Peyer's patch (tissue), 4 donors: ENCODE measurements at places on chromosomes 3 and 15. TPM values are rescaled to one million over a fixed set of nuclear protein-coding genes. Genes with fewer than 3 reads are reported as not detected.

The RPN1 gene
- total RNA-seq, result 87.5 TPM

DNA sequence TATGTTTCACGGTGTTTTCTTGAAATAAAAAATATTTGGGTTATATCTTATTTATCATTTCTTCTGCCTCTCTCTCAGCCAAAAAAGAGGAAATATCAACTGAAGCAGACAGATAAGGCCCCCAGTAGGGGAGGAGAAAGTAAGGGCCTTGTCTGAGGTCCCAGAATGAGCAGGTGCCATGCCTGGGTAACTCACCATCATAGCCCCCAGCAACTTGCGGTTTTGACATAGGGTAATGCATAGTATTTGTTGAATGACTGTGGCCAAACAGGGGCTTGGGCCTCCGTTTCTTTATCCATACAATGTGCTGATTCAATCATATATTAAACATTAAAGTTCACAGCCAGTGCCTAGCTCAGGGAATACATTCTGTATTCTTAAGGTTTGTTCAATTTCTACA lies 119.6 kb downstream of the ABI3BP start:
- H3K4me3 ChIP-seq, result no peak overlapping the region
- no peak overlapping the region for H3K27ac ChIP-seq
- no peaks in the 10 kb centered on the region for H3K36me3 ChIP-seq
- H3K27me3 ChIP-seq, result no peaks in the 10 kb centered on the region

DNA sequence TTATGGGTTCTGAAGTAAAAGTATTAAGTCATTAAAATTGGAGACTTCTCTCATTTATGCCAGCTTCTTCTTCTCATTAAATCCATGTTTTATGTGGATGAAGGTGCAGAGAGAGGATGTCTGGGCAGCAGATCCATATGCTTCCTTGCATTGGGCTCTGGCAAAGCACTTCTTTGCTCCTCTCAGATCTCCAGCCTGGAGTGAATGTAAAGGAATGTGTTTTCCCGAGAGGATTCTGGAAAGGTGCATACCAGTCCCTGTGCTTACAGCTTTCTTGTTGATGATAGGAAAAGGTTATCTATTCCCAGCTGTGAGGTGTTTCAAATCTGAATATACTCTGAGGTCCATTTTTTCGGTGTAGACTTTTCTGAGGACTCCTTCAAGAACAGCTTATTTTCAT lies 79.9 kb upstream of the PEX5L start:
- no peak overlapping the region for H3K27ac ChIP-seq
- H3K27me3 ChIP-seq, result no peaks in the 10 kb centered on the region
- no peak overlapping the region for H3K4me3 ChIP-seq
- DNase-seq, result no peak
- H3K4me1 ChIP-seq, result no peaks in the 10 kb centered on the region

The KCNAB1 gene
- total RNA-seq, result 1.7 TPM

The CKMT1A gene
- total RNA-seq, result 102 TPM

The LSAMP gene
- 1.5 TPM for total RNA-seq

The LPP gene
- total RNA-seq, result 109 TPM

The CSPG4 gene
- 5.1 TPM for total RNA-seq

GRCh38 chr15:83512459-83512858 lies 65.3 kb downstream of the SH3GL3 start:
- H3K4me3 ChIP-seq, result no peak overlapping the region
- no peak for DNase-seq
- no peaks in the 10 kb centered on the region for H3K36me3 ChIP-seq
- H3K27me3 ChIP-seq, result no peaks in the 10 kb centered on the region
- H3K27ac ChIP-seq, result no peak overlapping the region
- no peaks in the 10 kb centered on the region for H3K4me1 ChIP-seq

- H3K27ac ChIP-seq, result no peak overlapping the region
- no peaks in the 10 kb centered on the region for H3K36me3 ChIP-seq
- no peaks in the 10 kb centered on the region for H3K27me3 ChIP-seq
Observed at GRCh38 chr3:24722087-24722486, 227.4 kb upstream of the THRB start.

- no peak for DNase-seq
- no peaks in the 10 kb centered on the region for H3K4me1 ChIP-seq
- H3K27ac ChIP-seq, result no peak overlapping the region
- no peaks in the 10 kb centered on the region for H3K36me3 ChIP-seq
- no peak overlapping the region for H3K4me3 ChIP-seq
- H3K27me3 ChIP-seq, result no peaks in the 10 kb centered on the region
Observed at GRCh38 chr3:192957441-192958021, 39.9 kb upstream of the MB21D2 start.

GRCh38 chr15:49506341-49506740 lies 83.3 kb downstream of the FGF7 start:
- no peaks in the 10 kb centered on the region for H3K27me3 ChIP-seq
- H3K4me1 ChIP-seq, result no peaks in the 10 kb centered on the region
- no peak overlapping the region for H3K27ac ChIP-seq
- no peaks in the 10 kb centered on the region for H3K36me3 ChIP-seq
- DNase-seq, result no peak

The NDUFB4 gene
- total RNA-seq, result 98.4 TPM

The ACP3 gene
- total RNA-seq, result 3.9 TPM

The CHST14 gene
- total RNA-seq, result 2.7 TPM

DNA sequence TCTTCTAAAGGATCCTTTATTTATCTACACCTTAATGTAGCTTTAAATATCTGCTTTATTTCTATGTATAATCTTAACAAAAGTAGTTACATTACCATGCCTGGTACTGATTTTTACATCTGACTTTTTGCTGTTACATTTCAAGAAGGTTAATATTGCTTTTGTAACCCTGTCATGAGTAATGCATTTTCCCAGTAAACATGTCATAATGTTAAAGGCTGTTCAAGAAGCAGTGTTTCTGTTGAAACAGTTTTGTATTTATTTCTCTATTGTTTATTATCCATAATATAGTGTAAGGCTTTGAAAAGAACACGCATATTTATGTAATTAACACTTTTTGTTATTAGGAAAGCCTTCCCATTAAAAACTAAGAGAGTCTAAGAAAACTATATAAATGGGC lies 98.5 kb upstream of the SOX2 start:
- H3K27me3 ChIP-seq, result no peaks in the 10 kb centered on the region
- H3K36me3 ChIP-seq, result no peaks in the 10 kb centered on the region
- no peak overlapping the region for H3K27ac ChIP-seq
- H3K4me1 ChIP-seq, result no peaks in the 10 kb centered on the region

DNA sequence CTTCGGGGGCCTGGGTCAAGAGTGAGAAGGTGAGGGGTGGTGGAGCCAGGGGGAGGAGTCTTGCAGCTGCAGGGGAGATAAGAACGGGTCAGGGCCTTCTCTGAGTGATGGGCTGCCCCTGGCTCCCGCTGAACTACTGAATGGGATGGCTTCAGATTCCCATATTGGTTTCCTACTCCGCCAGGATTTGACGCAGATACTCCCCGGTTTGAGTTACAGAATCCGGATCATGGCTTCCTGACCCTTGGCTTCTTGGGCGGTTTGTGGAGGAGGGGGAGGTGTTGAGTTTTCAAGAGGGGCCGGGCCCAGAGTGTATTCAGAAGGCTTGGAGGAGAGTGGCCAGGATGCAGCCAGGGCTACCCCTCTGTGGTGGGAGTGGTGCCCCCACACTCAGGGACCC lies 119.9 kb upstream of the ATP2B2 start:
- no peaks in the 10 kb centered on the region for H3K27me3 ChIP-seq
- no peak for DNase-seq
- no peak overlapping the region for H3K4me3 ChIP-seq
- H3K36me3 ChIP-seq, result no peaks in the 10 kb centered on the region
- H3K27ac ChIP-seq, result no peak overlapping the region
- no peaks in the 10 kb centered on the region for H3K4me1 ChIP-seq

DNA sequence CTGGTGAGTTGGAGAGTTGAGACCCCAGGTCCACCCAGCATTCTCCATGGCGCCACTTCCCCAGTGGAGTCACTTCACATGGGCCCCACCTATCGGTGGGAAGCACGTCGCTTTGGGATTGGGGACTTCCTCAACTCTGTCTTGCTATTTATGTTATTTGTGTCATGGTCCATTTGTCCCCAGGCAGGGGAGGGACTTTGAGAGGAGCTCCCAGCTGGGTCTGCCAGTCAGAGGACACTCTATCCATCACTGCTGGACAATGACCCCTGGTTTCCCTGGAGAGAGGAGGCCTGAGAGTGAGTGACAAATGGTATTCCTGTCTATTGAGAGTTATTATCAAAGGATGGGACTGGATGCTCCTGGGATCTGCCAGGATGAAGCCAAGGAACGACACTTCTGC lies 127.6 kb downstream of the RAB11A start:
- no peak overlapping the region for H3K4me3 ChIP-seq
- no peaks in the 10 kb centered on the region for H3K36me3 ChIP-seq
- no peaks in the 10 kb centered on the region for H3K4me1 ChIP-seq
- H3K27ac ChIP-seq, result no peak overlapping the region

The GCNT3 gene
- total RNA-seq, result 30.5 TPM

GRCh38 chr3:15043408-15044171 lies 21.5 kb downstream of the MRPS25 start:
- no peak overlapping the region for H3K4me3 ChIP-seq
- DNase-seq, result no peak
- no peak overlapping the region for H3K27ac ChIP-seq

The GRM7 gene
- total RNA-seq, result 0.40 TPM

DNA sequence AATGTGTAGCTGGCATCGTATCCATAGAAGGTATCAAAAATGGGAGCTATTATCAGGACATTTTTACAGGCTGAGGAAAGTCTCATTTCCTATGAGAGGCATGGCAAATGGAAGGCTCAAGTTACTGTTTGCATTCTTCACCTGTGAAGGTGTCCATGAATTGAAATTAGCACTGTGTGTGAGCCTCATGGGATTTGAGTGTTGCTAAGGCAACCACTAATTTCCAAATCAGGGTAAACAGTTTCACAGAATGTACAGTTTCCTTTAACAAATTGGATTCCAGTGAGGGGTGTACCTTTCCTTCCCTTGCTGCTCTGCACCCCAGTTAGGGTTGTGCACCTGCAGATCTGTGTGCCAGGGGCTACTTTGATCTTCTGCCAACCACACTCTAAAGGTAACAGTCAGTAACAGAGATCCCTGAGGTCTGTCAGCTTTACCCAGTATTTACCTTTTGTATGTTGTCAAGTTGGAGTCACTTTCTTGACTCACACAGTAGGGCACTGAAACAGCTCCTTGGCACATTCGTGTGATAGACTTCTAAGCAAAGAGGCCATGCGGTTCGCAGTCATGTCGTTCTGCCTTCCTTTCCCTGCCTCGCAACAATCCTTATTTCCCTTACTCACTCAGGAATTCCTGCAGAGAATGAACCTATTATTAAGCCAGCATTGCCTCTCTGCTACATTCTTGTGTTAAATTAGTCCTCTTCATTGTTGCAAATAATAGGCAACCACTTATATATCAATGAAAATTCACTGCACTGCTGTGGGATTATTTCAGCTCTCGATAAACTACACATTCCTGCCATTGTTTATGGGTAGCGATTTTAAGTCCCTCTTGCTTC lies 129.8 kb upstream of the GBE1 start:
- no peak overlapping the region for H3K27ac ChIP-seq
- no peak overlapping the region for H3K4me3 ChIP-seq
- no peaks in the 10 kb centered on the region for H3K27me3 ChIP-seq

- no peaks in the 10 kb centered on the region for H3K4me1 ChIP-seq
- DNase-seq, result peak; percentile 100
- H3K36me3 ChIP-seq, result peaks cover 18% of the 10 kb centered on the region
- peak within 1 kb of the TSS; percentile 67 for H3K4me3 ChIP-seq
Observed at GRCh38 chr3:16264708-16265454, at the start of the genes DPH3 and OXNAD1. Gene DPH3 (minus strand): TSS chr3:16264943. CDS start chr3:16264876, 67 bp downstream. Gene OXNAD1 (plus strand): TSS chr3:16265212. CDS start chr3:16270953, 5,741 bp downstream.

GRCh38 chr15:25431836-25432561 lies 6.8 kb downstream of the UBE3A start:
- no peak overlapping the region for H3K4me3 ChIP-seq
- H3K27me3 ChIP-seq, result no peaks in the 10 kb centered on the region
- H3K4me1 ChIP-seq, result peaks cover 10% of the 10 kb centered on the region
- no peaks in the 10 kb centered on the region for H3K36me3 ChIP-seq

DNA sequence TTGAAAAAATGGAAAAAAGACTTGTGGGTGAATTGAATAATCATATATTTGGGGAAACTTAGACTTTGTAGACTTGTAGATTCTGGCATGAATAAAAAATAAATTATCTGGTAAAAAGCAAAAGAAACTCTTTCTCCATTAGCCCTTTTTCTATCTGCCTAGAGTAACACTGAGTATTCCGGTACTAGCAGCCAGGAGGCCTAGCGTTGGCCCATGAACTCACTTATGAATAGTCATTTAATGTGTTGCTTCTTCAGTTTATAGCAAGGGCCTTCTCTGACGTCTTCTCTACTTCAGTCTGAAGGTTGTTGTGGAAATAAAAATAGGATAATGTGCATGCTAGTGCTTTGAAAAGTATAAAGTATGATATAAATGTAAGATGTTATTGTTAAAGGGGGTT lies 851.2 kb upstream of the NR2F2 start:
- H3K4me1 ChIP-seq, result no peaks in the 10 kb centered on the region
- H3K36me3 ChIP-seq, result no peaks in the 10 kb centered on the region
- H3K27ac ChIP-seq, result no peak overlapping the region

- peaks cover 8% of the 10 kb centered on the region for H3K4me1 ChIP-seq
- no peak overlapping the region for H3K4me3 ChIP-seq
- no peak overlapping the region for H3K27ac ChIP-seq
- no peak for DNase-seq
Observed at GRCh38 chr15:78950343-78950742, 5.5 kb upstream of the CTSH start.

The UNC13C gene
- 0.13 TPM for total RNA-seq

- H3K36me3 ChIP-seq, result no peaks in the 10 kb centered on the region
- no peaks in the 10 kb centered on the region for H3K27me3 ChIP-seq
- peak; percentile 82 for DNase-seq
Observed at GRCh38 chr3:155382396-155383042, 89.0 kb upstream of the STRIT1 start.

The GOLGA6L7 gene
- total RNA-seq, result not detected

DNA sequence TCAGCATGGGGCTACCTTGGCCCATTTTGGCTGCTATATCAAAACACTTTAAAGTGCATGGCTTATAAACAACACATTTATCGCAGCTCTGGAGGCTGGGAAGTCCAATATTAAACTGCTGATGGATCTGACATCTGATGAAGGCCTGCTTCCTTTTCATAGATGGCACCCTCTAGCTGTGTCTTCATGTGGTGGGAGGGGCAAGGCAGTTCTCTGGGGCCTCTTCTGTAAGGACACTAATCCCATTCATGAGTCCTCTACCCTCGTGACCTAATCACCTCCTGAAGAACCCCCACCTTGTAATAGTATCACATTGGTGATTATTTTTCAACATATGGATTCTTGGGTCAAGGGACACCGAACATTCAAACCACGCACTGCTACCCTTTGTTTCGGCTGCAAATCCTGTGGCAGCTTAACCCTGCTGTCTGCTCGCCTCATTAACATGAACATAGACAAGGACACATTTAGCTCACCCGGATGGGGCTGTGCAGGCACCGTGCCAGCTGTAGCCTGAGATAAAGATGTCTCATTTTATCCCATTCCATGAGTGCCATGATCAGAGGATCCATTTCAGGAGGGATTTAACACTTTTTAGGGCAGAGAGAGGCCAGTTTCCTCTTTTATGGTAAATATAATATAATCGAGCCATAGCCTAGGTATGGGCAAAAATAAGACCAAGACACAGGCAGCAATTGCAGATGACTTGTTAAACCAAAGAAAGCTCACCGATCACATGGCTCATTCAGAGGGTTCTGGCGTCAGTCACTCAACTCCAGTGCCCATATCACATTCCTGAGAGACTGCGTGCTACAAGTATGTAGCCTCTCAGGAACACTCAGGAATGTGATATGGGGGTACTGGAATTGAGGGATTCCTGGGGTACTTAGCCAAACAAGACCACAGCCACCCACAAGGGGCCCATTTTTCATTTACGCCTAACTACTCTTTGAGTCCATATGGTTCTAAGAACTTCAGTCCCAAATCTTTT lies 251.1 kb upstream of the ST8SIA2 start:
- no peak overlapping the region for H3K27ac ChIP-seq
- H3K36me3 ChIP-seq, result no peaks in the 10 kb centered on the region
- H3K4me1 ChIP-seq, result no peaks in the 10 kb centered on the region
- no peak for DNase-seq

GRCh38 chr3:186722457-186722856 lies 5.3 kb downstream of the KNG1 start:
- H3K27me3 ChIP-seq, result no peaks in the 10 kb centered on the region
- H3K4me3 ChIP-seq, result no peak overlapping the region
- DNase-seq, result peak; percentile 53
- no peak overlapping the region for H3K27ac ChIP-seq
- H3K4me1 ChIP-seq, result no peaks in the 10 kb centered on the region
